ENCODE measurements at places on chromosomes 2 and 18.

DNA sequence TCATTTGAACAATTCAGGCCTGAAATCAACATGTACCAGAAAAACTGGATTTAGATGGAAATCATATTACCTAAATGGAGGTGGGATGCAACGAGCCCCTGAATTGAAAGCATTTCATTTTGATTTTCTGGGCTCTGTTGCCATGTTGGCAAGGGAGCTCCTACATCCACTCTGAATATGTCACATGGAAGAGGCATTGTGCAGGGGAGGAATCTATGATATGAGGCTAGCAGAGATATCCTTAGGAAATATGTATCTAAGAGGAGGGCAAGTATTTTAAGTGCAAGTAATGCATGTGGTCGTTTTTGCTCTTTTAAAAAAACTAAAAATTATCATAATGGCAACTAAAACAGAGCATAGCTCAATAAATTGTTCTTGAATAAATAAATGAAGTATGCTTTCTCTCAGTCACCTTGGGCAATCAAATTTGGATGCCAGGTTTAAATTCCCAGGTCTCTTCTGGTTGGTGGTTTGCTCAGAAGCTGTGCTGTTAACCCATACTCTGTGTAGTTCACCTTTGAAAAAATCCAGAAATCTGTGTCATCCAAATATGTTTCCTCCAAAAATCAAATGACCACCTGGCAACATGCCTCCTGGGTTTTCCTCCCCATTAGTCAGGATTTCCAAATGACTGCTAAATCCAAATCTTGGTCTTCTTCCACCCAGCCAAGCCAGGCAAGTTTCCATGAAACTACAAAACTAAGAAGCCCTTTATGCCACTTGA lies 6.5 kb upstream of the LGALSL start:
- no peak for DNase-seq

DNA sequence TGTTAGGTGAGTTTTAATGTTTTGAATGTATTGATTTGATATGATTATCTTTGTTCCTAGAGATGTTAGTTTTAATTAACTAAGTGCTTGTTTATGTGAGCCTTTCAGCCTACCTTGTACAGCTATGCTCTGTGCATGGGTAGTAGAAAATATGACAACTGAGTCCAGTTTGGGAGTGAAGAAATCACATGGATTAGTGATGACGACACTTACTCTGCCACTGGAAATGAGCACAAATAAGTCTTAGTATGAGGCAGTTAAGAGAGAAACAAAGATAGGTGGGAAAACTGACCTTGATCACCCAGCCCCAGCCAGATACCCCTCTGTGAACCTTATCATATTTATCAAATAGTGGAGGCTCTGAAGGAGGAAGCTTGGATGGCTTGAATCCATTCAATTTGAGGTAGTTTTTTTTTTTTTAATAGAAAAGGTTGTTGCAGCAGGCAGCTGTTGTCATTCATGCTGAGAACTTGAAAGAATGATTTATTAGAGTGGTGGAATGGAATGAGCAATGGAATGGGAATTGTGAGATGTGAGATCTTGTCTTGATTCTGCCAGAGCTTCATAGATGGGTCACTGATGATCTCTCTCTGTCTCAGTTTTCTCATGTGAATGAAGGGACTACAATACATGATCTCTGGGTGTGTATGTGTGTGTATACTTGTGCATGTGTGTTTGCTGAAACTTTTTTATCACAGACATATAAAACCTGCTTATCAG lies 96.4 kb downstream of the MAP3K20 start:
- no peak for DNase-seq

DNA sequence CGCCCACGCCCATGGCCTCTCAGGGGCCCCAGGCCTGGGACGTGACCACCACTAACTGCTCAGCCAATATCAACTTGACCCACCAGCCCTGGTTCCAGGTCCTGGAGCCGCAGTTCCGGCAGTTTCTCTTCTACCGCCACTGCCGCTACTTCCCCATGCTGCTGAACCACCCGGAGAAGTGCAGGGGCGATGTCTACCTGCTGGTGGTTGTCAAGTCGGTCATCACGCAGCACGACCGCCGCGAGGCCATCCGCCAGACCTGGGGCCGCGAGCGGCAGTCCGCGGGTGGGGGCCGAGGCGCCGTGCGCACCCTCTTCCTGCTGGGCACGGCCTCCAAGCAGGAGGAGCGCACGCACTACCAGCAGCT lies 2.4 kb downstream of the B3GNT7 start:
- no peak for DNase-seq

- no peak for DNase-seq
Measured at GRCh38 chr2:236047886-236048540, 120.2 kb downstream of the GBX2 start.

- DNase-seq: no peak
Measured at GRCh38 chr18:56678836-56679565, 27.8 kb downstream of the WDR7 start.

Data from OCI-M1 (cell line).